ENCODE measurements at places on chromosomes 2 and 18.

DNA sequence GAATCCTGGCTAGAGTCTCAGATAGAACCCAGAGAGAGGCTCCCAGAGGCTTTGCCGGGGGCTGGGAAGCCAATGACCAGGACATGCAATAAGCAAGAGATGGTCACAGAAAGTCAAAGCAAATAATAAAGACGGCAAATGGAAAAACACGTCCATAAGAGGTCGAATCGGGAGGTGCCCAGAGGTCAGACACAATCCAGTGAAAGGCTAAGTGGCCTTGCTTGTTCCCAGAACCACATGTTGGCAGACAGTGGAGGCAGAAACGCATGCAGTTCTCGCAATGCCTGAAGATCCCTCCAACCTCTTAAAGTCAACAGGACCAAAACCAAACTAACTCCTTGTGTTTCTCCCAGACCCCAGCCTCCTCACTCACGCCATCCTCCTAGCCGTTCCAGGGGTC, 3.0 kb downstream of the CYB5A start:
- no peak for DNase-seq

- no peak for DNase-seq
Observed at GRCh38 chr18:2998644-2999043, 14.3 kb downstream of the LPIN2 start.

DNA sequence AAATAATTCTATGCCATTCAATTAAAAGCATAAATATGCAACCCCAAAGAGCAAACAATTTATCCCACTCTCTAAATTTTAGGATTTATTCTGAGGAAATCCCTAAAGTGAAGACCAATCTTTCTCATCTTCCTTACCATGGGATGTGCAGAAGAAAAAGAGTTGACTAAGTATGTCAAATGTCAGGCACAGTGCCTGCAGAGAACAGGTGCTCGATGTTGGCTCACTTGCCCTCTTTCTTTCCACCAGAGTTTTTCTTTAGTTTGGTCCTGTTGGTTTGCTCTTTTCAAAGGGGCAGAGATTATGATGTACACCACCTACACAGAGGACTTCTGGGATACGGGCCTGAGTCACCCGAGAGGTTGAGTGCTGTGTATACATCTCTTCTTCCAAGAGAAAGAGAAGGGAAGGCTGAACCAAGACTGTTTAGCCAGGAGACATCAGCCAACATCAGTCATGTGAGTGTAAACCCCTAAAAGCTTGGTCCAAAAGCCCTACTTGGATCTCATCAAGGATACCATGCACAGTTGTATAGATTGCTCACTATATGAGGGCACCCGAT, 51.7 kb downstream of the SUMO1 start:
- no peak for DNase-seq

DNA sequence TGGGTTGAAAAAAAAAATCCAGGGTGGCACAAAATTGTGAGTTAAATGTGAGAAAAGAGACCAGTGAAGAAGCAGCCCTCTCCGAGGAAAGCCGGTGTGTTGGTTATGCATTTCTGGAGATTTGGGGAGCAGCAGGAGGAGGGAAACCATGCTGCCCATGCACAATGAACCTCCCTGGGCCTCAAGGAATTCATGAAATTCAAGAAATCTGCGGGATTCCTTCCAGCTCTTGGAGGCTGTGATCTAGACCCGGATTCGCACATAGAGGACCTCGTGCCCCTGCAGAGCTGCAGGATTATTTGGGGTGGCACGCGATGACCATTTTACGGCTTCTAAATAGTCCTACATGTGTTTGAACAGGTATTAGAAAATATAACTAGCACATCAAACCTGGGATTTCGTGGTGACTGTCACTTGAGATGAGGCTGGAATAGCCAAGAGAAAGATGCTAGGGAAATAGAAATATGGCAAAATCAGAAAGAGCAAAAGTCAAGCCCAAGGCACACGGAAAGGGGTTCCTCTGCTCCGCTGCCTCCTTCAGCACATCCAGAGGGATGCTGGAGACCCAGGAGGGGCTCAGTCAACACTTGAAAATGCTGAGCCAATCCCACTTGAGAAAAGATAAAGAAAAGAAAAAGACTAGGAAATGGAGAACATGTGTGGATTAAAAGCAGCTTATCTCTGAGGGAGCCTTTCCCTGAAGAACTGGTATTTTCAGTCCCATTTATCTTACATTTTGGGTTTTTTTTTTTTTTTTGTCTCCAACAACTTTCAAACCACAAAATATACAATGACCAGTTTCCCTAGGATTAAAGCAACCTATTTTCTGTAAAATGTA, 22.0 kb downstream of the KCTD1 start:
- DNase-seq = no peak

- DNase-seq = no peak
Observed at GRCh38 chr2:100214265-100214971, 72.0 kb upstream of the AFF3 start.

GRCh38 chr2:18901242-18901641, 311.9 kb upstream of the NT5C1B start:
- DNase-seq = no peak

Measured in kidney glomerular epithelial cell (primary cell).